ENCODE measurements at places on chromosomes 3 and 15.
A peak's percentile ranks its signal among the peaks of the same experiment; 100 is the strongest.

GRCh38 chr3:114112696-114113095, 56.2 kb downstream of the QTRT2 start:
- no peak for DNase-seq

DNA sequence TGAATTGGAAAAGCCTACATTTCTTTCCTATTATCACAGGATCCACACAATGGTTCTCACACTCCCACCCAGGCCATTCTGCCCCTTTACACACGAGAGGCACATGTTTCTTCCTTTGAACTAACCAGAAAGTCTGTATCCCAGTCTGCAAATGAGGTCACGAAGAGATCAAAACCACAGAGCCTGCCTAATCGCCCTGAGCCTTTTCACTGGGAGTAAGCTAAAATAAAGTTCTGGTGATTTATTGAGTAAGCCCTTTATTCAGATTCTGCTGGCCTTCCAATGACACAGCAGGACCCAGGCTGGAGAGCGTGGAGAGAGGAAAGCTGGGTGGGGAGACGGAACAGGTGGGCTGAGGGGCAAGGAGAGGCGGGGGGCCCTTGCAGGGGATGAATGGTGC, 78.7 kb downstream of the ATP1B3 start:
- no peak for DNase-seq

DNA sequence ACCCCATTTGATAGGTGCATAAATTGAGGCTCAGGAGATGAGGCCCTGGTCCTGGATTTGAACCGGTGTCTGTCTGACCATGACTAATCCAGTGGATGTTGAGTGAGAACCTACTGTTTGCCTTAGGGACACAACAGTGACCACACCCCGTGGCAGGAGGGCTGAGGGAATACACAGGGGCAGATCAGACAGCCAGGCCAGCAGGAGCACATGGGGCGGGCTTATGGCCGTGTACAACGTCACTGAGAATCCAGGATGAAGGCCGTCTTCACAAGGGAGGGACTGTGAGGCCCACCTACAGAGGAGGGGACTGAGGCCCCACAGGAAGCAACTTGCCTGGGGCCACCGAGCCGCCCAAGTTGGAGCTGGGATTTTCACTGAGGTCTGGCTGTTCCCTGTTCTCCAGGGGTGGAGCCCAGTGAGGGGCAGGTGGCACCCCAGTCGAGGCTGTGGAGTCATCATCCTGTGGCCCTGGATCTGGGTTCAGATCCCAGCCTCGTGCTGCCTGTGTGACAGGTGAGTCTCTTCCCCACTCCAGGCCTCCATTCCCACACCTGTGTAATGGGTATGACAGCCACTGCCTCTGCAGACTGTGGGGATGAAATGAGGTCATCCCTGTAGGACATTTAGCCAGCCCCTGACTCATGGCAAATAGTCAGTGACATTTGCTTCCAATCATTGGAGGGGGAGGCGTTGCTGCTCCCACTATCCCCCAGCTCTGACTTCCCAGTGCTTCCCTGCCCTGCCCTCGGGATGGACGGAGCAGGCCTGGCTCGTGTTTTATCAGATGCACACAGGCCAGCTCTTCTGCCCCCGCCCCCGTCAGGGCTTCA, 6.3 kb upstream of the PLXND1 start:
- DNase-seq: no peak

DNA sequence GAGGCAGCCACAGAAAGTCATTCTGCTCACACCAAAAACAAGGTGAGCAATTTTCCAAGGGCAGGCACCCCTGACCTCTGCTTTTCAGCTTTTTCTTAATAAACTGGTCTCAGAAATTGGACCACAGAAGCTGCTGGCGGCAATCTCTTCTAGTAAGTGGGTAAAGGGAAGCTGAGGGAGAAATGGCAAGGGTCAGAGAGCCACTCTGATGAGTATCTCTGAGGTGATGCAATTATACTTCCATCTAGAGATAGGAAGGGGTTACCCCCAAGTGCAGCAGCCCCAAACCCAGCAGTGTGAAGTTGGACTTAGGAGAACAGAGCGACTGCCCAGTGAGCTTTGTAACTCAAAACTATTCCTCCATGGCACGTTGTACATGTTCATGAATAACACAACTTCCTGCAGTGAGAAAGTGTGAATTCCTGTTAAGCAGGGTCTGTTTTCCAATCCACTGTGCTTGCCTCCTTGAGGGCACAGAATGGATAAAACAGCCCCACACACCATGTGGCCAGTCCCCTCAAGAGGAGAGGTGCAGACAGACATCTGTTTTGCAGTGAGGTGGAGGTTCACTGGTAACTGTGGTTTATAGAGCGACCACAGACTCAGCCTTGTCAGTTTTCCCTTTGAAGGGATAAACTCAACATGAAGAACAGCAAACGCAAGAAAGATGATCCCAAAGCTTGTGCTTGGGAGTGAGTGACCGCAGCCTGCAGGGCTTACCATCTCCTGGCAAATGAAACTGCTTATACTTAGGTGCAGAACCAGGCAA, 683.4 kb upstream of the CFAP20DC start:
- no peak for DNase-seq

- DNase-seq: peak; percentile 98
These were observed 15.2 kb upstream of the ACTC1 start for GRCh38 chr15:34810443-34811129.

DNA sequence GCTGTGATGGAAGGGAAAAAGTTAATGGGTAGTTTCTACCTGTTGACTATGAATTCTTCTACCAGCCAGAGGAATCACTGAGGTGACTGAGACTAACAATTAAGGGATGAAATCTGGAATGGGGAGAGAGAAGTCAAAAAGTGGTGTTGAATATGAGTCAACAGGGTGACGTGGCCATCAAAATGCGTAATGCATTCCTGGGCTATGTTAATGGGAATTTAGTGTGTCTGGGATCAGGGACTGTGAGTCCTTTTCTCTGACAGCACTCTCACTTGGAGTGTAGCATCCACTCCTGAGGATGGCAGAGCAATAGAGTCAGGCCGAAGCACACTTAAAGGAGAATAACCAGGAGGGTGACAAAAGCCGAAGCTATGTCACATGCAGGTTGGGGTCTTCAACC, 60.4 kb downstream of the MESD start:
- DNase-seq: peak; percentile 76

GRCh38 chr3:149828390-149828789, 15.4 kb downstream of the RNF13 start:
- no peak for DNase-seq

DNA sequence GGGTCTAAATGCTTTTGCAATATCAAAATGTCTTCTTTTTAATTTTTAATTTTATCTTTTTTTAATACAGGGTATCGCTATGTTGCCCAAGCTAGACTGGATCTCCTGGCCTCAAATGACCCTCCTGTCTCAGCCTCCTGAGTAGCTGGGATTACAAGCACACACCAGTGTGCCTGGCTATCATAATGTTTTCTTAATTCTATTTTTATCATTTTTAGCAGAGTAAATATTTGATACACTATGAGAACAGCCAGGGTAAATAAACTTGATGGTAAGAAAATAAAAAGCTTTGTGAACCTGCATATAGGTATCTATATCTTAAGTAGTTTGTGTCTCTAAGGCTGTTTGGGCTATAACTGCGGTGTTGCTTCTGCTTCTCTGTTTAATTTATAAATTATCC, 60.4 kb downstream of the IL12A start:
- DNase-seq: no peak

GRCh38 chr3:102265720-102266119, 169.1 kb upstream of the ZPLD1 start:
- DNase-seq: no peak

- DNase-seq: peak; percentile 32
These were observed 65.0 kb downstream of the CLDN11 start for GRCh38 chr3:170483485-170484262.

- DNase-seq: no peak
These were observed 14.6 kb downstream of the ACAD11 start for GRCh38 chr3:132645058-132645457.
